HFFc6 (cell line): ENCODE measurements at places on chromosomes 5 and 9. TPM values are rescaled to one million over a fixed set of nuclear protein-coding genes. Genes with fewer than 3 reads are reported as not detected.
A peak's percentile ranks its signal among the peaks of the same experiment; 100 is the strongest.

The IRX2 gene
- 3.1 to 5.5 TPM (median 5.2 TPM) in 3 replicates for total RNA-seq

The PTRH1 gene
- total RNA-seq = 18.6 to 21.0 TPM (median 20.4 TPM) in 3 replicates

The MYMK gene
- total RNA-seq = not detected in 3 replicates

The NREP gene
- total RNA-seq = 34.4 to 90.8 TPM (median 80.9 TPM) in 3 replicates

The KCNIP1 gene
- total RNA-seq = not detected in 3 replicates

The CATSPER3 gene
- total RNA-seq = 0.24 TPM in 1 of 3 replicates, not detected in the others

The PCDHGA6 gene
- total RNA-seq = 2.1 to 2.7 TPM (median 2.2 TPM) in 3 replicates

- DNase-seq = peak; percentile 83
Measured at GRCh38 chr5:112548246-112548881, 129.3 kb upstream of the EPB41L4A start.

DNA sequence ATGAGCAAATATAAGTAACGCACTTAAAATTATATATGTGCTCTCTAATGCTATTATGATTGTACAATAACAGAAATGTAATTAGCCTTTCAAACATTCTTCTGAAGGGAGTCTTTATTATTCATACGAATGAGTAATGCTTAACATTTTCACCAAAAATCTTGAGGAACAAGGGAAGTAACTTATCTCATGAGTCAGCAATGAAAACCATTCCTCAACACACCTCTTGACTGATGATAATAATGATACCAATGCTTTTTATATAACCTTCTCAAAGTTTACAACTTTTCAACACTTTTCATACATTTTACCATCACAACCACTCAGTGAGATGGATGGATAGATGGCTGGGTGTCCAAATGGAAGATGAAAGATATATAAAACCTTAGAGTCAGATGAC lies 369.3 kb downstream of the BNC2 start:
- DNase-seq = peak; percentile 64

GRCh38 chr5:156019571-156020180 lies 307.3 kb upstream of the SGCD start:
- DNase-seq = no peak

- DNase-seq = no peak
Measured at GRCh38 chr5:117588611-117589010, 1014.0 kb upstream of the SEMA6A start.

GRCh38 chr9:130321539-130321938 lies 56.0 kb downstream of the HMCN2 start:
- DNase-seq = no peak

- no peak for DNase-seq
Measured at GRCh38 chr5:179348843-179349242, 3.6 kb upstream of the ADAMTS2 start.

DNA sequence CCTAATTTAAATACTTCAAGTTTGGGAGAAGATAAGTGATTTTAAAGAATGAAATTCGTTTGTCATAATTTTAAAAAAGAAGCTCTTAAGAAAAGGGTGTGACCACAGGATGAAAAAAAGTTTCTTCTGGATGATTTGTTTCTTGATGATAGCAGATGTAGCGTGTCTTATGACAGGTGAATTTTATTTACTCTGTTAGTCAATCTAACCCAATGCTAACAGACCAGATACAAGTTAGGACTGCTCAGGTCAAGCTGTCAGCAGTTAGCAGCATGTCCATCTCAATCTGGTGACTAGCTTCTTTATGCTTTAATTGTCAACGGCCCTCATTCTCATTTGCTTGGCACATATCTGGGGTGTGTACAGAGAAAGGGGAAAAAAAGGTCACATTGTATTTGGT lies 456.0 kb downstream of the BNC2 start:
- DNase-seq = no peak

GRCh38 chr5:169706758-169707450 lies 69.8 kb downstream of the DOCK2 start:
- DNase-seq = peak; percentile 83

DNA sequence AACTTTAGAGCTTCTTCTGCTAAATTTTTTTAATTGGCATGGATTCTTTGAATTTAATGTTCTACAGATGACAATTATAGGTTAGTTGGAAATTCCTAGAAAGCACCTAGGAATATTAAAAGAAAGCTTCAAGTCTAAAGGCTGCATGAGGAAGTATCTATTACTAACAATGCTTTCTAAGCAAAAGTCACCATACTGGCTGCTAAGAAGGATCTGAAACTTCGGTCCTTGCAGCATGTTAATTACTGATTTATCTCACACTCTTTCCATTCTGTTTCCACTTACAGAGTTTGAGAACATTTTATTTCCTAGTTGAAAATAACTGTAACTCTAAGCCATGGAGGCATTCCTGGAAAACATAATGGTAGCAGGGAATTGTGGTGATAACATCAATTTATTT lies 8.4 kb downstream of the SEMA6A start:
- no peak for DNase-seq

DNA sequence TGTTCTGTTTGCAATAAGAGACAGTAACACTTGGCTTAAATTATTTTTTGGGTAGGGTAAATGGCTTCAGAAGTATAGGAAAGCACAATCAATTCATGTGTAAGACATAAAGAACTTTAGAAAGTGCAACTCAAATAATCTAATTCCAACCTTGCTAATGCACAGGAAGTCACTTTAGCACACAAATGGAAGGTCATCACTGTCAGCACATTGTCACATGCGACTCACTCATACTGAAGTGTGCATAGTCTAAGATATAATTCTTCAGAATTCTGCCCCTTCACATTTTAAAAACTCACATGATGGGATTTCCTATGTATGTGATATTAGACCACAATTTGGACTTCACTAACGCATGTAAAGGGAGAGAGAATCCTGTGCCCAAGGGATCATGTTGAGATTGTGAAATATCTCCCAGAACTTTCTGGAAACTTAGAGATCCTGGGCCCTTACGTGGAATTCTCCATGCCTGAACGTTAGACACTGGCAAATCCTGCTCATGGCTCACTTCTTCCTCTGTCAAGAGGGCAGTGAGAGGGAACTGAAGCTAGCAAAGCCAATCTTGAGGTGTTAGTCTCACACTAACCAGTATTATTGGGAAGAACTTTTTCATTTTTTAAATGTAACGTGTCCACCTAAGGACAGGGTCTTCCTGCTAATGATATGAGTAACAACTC lies 403.2 kb upstream of the PTGER4 start:
- no peak for DNase-seq

DNA sequence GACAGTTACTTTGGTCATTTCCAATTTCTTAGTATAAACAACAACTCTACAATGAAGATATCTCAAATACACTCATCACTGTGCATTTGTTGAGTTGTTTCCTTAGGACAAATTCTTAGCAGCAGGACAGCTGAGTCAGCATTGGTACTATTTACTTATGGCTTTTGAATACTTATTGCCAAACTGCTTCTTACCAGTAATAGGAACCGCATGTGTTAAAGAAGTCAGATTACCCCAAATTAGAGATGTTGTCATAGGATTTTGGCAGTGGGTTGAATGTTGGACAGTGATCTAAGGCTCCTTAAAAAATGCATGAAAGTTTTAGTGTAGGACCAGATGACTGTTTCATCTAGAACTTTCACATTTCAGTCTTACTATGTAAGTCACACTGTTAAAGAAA lies 280.1 kb upstream of the DMRT1 start:
- no peak for DNase-seq

DNA sequence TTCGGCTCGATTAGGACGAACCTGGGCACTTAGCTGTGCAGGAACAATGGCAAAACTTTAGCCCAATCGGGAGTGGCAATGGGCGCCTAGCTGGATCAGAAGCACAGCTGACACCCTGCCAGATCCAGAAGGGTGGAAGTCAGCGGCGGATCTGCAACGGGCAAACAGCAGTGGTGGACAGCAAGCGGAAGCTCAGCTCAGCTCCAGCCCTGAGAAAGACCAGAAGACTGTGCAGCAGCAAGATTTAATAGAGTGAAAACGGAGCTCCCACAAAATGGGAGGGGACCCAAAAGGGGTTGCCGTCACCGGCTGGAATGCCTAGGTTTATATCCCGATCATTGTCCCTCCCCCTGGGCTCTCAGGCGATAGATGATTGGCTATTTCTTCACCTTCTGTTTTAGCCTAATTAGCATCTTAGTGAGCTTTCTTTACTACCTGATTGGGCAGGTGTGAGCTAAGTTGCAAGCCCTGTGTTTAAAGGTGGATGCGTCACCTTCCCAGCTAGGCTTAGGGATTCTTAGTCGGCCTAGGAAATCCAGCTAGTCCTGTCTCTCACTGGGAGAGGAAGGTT lies 1237.9 kb downstream of the CDH12 start:
- DNase-seq = no peak

- DNase-seq = no peak
Measured at GRCh38 chr9:883011-883410, 41.5 kb downstream of the DMRT1 start.

DNA sequence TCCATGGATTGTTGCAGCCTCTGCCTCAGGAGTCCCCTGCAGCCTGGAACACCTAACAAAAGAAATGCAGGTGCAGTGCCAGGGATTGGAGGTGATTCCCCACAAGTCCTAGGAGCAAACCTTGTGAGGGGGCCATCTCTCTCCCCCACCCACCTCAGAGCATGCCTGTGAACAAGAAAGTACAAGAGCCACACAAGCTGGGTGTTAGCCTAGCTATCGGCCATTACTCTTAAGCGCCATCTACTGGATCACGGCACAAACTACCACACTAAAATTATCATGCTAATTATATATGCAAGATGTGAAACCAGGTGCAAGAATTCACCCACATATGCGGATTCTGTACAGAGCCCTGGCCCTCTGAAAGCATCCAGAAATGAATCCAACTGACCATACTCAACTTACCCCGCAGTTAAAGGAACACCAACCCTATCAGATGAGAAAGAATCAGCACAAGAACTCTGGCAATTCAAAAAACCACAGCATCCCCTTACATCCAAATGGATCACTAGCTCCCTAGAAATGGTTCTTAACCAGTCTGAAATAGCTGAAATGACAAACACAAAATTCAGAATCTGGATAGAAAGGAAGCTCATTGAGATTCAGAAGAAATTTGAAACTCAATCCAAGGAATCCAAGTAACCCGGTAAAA lies 16.5 kb upstream of the PRSS3 start:
- DNase-seq = peak; percentile 39

- DNase-seq = no peak
Measured at GRCh38 chr9:121924700-121925099, 168.4 kb downstream of the TTLL11 start.

DNA sequence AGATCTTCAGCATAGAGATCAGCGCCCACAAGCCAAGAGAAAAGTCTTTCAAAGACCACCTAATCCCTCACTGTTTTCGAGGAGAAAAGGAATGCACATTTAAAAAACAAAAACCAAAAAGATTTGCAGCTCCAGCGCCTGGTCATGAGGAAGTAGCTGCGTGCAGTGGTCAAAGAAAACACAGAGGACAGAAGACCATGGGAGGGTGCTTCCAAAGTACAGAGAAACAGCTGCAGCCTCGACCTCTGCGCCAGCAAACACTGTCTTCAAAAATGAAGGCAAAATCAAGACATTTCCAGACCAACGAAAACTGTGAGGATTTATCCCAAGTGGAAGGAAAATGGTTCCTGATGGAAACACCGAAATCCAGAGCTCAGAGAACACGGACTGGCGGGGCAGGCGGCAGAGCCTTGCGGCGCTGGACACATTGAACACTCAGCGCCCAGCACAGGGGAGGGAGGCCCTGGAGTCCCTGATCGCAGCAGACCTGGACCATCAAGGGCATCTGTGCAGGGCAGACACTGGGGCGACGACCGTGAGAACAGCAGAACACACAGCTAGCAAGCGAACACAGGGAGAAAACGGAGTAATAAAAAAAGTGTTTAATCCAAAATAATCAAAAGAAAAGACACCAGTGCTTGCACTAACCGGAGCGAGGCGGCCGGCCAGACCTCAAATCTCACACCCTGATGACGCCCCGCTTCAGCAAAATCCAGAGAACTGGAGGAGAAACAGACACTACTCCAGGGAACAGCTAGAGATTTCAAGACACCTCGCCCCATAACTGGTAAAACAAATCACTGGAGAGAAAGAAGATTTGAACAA lies 12.6 kb upstream of the SLC12A7 start:
- no peak for DNase-seq

DNA sequence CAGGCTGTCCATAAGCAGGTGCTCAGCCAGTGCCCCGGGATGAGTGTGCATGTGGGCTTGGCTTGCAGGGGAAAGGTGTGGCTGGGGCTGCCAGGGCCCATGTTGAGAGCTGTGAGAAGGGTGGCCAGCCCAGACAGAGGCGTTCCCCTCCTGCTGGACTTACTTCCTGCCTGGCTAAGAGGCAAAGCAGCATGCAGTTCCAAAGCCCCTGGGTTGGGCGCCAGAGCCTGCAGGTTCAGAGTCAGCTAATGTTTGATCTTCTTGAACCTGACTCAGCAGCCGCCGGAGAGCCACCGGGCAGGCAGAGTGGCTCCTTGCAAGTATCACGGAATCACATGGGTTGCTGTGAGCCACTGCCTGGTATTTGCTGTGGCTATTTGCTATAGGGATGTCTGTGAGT lies 168.4 kb upstream of the MAP1B start:
- no peak for DNase-seq

DNA sequence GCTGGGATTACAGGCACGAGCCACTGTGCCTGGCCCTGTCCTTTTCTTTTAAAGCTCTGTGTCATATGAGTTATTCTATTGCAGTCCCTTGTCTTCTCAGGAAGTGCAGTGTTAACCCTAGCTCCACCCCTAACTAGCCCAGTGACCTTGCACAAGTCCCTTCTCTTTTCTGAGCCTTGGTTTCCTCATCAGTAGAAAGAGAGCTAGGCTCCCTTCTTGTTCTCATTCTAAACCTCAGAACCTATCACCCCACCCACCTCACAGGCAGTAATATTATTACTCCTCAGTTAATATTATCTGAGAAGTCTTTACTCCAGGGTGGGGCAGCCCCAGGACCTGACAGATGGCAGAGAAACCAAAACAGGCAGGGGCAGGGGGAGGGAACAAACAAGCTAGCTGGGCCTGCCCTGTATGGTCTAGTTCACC lies 7.2 kb downstream of the CYFIP2 start:
- no peak for DNase-seq

DNA sequence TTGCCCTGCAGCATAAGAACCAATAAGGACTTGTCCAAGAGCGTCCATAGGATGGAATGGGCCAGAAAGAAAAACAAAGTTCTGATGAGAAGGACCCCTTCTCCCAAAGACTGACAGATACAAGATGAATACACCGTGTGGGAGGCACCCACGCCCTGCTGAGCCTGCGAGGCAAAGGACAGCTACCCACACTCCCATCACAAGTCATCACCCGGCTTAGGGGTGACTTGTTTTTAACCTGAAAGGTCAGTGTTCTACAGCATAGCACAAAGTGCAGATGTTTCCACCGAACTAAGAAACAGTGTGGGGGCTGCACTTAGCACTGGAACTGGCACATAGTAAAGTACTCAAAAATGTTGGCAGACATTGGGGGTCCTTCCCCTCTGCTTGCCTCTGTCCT lies 13.9 kb downstream of the TNIP1 start:
- no peak for DNase-seq
